Hair follicular keratinocyte (primary cell): ENCODE measurements at places on chromosomes 11 and 22. TPM values are rescaled to one million over a fixed set of nuclear protein-coding genes. Genes with fewer than 3 reads are reported as not detected.

Gene OR52A1
- total RNA-seq: not detected in 2 replicates

Gene YPEL4
- 0.08 TPM in 1 of 2 replicates, not detected in the other for total RNA-seq

Gene TRIM48
- total RNA-seq: not detected in 2 replicates

Gene OR8A1
- total RNA-seq: not detected in 2 replicates

Gene MISFA
- total RNA-seq: not detected in 2 replicates

Gene OR2AG1
- not detected in 2 replicates for total RNA-seq
